ENCODE measurements at places on chromosomes 16 and 17.
A peak's percentile ranks its signal among the peaks of the same experiment; 100 is the strongest.

DNA sequence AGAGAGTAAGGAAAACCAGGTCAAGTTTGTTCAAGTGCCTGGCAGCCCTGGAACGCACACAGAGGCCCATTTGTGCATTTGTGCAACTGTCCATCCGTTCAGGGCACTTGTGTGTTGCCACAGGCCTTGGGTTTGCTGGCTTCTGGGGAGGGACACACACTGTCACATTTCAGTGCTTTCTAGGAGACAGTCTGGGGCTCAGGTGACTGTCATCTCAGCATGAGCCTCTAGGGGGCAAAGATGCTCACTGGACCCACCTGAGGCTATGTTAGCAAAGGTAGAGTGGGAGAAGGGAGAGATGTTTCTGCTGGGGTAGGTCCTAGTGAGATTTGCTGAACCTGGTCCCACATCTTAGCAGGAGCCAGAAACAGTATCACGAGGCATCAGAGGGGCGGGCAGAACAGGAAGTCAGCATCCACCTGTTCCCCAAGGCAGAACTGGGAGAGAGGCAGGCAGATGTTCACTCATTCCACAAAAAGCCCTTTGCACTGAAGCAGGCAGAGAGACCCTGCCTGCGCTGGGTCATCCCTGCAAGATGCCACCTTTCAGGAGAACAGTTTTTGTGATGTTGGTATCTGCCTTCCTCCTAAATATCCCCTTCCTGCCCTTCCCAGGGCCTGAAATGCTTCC is 48.5 kb downstream of the RAI1 start:
- DNase-seq: peak; percentile 0

- no peak for DNase-seq
Observed at GRCh38 chr17:42365136-42365535, 23.1 kb downstream of the STAT3 start.

DNA sequence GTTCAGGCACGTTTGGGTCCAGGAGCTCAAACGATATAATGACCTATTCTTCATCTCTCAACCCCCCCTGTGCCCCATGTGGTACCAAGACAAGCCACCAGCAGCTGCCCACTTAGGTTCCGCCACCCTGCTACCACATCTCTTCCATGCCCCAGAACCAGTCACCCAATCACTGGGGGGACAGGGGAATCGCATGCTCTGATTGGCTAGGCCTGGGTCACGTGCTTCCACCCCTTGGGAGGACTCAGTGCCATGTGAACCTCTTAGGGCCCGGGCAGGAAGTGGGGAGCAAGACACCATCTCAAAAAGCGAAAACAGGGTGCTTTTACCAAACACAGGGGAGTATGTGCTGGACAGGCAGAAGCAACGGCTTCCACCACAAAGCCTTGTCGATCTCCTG is 91.3 kb downstream of the KATNIP start:
- no peak for DNase-seq

DNA sequence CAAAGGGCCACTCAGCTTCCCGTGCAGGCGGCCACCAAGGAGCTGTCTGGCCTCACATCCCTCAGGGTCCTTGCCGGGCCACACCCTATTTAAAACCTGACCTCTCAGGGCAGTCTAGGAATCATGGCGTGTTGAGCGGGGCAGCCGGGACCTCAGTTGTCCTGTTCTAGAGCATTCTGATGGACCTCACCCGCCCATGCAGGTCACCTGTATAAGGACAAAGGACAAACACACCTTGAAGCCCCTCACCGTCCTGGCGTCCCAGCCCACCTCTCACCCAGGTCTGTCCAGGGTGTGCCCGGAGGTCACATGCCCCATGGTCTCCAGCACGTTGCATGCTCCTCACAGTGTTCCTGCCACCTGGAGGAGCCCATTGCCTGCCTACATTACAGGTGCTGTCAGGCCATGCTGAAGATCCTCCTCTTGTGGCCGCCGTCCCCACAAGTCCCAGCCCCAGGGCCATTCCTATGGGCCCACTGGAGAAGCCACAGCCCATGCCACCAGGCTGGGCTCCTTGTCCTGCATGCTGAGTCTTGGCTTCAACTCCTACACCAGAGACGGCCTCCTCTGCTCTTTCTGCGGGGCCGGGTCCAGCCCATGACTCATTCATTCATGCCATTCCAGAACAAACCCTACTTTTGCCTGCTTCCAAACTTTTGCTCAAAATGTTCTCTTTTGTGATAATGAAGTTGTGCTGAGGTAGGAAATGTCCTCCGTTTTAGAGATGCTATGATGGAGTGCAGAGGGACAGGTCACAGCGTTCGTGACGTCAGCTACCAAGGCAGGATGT is 46.3 kb downstream of the PEMT start:
- DNase-seq: no peak

GRCh38 chr17:52524096-52524637 is 365.7 kb upstream of the CA10 start:
- DNase-seq: no peak

DNA sequence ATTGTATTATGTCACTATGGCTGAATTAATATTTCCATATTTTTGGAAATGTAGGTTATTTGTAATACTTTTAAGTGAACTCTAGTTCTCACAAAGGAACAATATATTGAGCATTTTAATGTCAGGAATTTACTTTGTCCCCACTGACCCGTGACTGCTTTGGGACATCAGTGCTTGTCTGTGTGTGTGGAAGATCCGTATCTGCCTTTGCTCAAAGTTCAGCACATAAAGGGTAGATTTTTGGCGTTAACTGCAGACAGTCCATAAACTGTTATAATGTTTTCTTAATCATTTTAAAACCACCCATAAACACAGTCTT is 39.3 kb upstream of the AQP8 start:
- DNase-seq: no peak

GRCh38 chr16:83615953-83616350 is 191.8 kb upstream of the HSBP1 start:
- no peak for DNase-seq

DNA sequence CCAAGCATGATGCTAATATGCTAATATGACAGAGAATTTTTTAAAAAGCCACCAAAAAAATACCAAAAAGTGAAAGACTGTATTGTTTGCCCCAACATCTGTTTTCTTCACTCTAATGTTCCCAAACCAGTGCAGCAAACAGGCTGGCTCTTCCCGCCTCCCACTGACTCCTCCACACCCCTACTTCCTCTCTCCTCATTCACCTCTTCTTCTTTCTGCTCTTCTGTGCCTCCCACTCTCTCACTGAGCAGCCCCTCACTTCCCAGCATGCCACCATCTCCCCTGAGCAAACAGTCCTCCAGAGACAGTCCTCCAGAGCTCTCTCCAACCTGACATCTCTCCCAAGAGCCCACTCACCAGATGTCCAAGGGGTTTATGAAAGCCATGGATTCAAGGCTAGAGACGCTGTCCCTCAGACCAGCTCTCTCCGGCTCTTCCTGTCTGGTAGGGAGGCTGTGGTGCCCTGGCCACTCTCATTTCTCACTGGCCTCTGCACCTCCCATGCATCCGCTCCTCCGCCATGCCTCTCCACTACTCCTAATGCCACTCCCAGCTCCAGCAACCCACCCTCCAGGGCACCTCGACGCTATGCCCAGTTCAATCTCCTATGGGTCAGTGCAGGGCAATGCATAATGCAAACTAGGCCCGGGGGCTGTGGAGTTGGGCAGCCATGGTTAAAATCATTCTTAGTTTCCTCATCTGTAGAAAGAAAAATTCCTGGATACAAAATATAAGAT is 52.9 kb downstream of the ANKRD11 start:
- no peak for DNase-seq

- no peak for DNase-seq
Observed at GRCh38 chr16:974611-975261, 4.0 kb upstream of the LMF1 start.

DNA sequence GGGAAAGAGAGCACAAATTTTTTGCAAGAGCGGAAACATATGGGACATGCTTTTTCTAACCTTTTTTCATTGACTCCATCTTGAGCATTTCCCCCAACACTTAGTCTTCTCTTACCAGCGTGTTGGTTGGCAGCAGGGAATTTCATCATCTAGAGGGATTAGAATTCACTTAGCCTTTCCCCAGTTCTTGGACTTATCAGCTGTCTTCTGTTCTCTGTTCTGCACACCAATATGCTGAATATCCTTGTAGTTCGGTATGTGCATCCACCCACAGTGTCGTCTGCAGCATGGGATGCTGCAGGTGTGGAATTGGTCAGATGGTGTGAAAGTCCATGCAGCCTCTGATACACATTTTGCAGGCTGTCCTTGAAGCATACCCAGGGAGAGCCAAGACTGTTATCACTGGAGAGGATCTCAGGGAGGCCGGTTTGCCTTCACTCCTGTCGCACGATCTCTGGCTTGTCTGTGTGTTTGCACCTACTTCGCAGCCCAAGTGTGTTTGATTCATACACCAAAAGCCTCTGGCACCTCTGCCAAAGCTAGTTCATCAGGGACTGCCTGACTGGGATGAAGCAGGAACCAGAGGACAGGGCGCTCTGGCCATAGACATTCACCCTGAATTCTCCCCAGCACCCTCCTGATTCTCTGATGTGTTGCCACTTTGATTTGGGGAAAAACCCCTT is 93.3 kb downstream of the SOCS1 start:
- DNase-seq: no peak

DNA sequence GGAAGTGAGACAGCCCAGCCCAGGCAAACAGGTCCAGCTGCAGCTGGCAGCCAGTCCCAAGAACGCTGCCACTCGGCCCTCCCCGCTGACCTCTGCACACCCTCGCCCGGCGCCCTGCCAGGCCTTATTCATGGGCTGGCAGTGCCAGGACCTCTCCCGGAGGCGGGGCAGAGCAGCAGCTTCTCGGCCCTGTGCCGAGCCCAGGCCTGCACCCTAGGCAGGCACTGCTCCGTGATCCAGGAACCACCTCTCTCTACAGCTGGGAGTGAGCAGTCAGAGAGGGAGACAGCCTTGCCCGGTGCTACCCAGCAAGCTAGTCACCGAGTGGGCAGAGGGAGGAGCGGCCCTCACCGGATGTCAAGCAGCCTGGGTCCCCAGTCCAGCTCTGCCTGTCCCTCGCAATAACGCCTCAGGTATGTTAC is 79.9 kb upstream of the CBX4 start:
- no peak for DNase-seq

DNA sequence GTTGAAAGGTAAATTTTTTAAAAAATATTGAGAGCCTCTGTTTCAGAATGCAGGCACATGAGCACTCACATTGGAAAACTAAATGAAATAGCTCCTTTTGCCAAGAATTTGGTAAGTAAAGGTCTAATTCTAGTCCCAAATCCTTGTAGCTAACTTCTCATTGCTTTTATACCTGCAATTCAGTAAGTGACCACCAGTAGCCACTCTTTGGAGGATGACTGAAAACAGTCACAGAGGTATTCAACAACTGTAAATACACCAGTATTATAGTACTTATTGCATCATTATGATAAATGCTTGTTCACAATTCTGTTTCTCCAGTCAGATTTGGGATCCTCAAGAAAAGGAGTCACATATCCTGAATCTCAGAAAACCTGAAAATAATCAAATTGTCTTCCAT is 562.4 kb upstream of the CDH11 start:
- DNase-seq: no peak

- no peak for DNase-seq
Observed at GRCh38 chr17:50027172-50027880, 28.6 kb upstream of the ITGA3 start.

- DNase-seq: no peak
Observed at GRCh38 chr17:59863616-59864015, 29.1 kb downstream of the TUBD1 start.

- no peak for DNase-seq
Observed at GRCh38 chr16:79047337-79047736, 553.2 kb downstream of the MAF start.

DNA sequence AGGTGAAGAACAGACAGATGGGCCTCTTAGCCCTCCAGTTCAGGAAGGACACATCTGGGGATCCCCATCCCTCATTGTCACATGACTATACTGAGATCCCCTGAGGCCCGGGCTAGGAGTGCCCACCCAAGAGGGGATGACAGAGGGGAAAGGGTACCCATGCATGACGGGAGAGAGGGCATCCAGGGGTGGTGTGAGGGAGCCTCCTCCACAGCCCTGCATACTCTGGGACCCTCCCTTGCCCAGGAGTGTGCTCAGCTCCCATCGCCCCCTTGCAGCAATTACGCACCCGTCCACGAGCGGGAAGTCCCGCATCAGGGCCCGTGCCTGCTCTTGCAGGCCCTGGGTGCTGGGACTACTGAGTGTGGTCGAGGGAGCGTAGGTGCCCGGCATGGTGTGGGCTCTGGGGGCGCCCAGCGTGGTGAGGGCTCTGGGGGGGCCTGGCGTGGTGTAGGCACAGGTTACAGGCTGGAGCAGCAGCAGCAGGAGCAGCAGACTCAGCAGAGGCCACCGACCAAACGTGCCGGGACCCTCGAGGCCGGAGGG is 6.5 kb downstream of the DPEP2 start:
- no peak for DNase-seq

DNA sequence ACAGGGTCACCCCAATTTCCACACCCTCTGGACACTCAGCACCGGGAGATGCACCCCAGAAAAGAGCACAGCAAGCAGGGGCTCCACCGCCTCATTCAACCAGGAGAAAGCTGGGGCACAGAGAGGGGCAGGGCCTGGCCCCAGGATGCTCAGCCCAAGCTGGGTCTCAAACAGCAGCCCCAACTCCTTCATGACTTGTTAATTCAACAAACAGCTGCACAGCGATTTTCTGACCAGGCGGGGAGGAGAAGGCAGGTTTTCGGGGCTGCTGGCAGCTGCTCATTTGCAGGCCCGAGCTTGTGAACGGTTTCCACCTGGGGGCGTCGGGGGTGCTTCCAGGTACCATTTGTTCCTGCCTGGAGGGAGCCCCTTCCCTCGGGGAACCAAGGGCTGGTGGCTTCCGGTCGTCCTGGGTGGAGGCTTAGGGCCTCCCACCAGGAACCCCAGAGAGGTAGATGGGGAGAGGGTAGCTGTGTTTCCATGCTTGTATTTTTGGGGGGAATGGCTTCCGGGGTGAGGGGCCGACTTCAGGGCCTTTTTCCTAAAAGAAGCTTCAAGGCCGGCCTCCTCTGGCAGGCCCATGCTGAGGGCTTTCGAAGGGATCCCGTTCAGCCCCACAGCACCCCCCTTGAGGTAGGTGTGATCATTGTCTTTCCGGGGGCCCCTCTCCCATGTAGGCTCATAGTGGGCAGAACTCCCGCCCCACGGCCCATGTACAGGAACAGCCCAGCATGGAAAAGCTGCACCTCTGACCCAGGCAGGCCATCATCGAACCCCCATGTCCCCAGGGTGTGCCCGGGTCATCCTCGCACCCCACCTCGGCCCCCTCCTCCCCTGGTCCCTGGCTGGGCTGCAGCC is 191.6 kb upstream of the GSE1 start:
- no peak for DNase-seq

DNA sequence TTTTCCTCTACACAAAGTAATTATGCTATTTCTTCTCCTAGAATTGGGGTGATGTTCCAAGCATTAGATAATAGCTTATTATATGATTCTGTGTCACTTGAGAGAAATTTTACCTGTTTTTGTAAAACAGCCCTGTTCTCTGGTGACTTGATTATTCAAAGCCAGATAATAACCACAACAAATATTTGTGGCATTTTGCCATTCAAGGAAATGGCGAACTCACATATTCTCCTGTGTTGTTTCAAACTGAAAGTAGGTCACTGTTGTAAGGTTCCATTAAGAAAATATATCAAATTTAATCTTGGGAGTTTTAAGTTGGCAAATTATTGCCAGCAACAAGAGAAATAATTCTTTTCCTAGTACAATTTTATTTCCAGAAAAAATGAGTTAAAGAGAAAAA is 124.8 kb downstream of the STXBP4 start:
- no peak for DNase-seq

GRCh38 chr17:39927929-39928857 is 661 bp downstream of the LRRC3C start:
- DNase-seq: no peak

GRCh38 chr17:5883775-5884665 is 186.2 kb upstream of the WSCD1 start:
- DNase-seq: no peak
